ENCODE measurements at places on chromosomes 6 and 20.

DNA sequence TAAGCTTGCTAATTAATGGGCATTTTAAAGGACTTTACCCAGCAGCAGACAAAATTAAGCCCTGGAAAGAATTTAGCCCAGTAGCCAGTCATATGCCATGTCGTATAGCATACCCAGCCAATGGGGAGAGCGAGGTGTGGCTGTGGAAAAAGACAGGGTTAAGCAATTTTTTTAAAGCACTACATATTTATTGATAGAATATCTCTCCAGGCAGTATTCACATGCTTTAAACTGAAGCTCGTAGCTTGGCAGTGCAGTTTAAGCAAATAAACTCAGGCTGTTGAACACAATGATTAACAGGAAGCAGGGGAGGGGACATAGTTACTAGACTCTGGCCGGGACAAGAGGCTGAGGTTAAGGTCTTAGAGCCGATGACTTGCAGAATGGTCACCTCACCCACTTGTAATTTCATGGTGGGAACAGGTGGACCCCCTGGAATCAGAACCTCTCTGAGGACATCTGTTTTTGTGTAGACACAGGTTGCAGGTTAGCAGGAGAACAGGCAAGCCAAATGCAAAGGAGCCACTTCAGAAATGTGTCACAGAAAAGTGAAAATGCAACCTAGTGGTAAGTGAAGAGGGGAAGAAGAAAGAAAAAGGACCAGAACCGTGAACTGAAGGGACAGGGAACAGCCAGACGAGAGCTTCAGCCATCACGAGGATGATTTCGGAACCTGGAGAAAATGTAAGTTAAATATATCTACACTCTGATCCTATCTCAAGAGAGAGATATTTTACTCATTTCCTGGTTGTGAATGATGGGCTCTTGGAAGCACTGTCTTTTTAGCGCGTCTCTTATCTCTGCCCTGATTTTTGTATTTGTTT is 7.2 kb downstream of the GCNT2 start:
- DNase-seq = no peak

DNA sequence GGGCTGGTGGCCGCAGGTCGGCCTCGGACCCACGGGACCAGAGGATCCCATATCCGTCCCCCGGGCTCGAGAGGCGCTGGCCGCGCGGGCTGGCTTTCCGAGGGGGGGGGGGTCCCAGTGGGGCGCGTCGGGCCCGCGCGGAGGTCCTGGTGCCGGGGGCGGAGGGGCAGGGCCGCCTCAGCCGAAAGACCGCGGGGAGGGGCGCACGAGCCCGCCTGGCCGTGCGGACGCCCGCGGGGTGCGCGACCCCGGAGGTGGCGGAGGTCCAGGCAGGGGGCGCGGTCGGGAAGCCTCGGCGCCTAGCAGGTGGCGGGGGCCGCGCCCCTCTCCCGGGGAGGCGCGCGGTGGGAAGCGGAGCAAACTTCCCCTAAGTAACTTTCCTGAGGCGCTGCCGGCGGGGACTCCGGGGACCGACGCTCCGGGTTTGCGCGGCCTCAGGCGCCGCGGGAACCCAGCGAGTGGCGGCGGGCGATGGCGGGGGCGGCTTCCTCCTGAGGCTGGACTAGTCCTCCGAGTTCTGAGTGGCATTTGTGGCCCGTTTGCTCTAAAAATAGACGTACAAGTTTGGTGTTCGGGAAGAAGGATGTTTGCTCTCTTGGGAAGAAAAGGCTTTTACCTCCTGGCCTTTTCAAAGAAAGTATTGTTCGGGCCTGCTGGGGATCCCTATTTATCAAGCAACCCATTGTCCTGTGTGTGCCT is 26.5 kb upstream of the BTBD3 start:
- DNase-seq = no peak

GRCh38 chr6:45815466-45816125 is 200.1 kb downstream of the CLIC5 start:
- no peak for DNase-seq

DNA sequence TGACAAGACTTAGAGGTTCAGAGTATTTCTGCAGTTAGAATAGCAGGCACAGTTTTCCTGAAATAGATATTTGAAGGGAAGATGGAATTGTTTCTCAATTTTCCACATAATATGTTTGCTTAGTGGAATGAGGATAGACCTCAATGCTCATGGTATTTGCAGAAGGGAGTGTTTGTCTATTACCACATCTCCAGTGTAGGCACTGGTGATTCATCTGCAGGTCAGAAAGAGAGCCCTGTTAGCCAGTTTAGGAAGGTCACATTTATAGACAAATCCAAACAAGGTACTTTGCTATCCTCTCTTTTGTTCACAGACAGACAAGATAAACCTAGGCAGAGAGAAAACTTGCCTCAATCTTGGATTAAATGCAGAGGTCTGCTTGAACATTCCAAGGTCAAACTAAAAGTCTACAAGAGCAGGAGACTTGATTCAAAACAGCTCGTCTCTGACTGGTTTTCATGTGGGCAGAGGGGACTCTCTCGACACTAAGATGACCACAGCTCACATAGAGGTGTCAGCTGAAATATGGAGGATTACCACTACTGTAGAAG is 22.8 kb downstream of the ISM1 start:
- DNase-seq = no peak

- no peak for DNase-seq
Observed at GRCh38 chr6:69784595-69785377, 12.0 kb downstream of the LMBRD1 start.

DNA sequence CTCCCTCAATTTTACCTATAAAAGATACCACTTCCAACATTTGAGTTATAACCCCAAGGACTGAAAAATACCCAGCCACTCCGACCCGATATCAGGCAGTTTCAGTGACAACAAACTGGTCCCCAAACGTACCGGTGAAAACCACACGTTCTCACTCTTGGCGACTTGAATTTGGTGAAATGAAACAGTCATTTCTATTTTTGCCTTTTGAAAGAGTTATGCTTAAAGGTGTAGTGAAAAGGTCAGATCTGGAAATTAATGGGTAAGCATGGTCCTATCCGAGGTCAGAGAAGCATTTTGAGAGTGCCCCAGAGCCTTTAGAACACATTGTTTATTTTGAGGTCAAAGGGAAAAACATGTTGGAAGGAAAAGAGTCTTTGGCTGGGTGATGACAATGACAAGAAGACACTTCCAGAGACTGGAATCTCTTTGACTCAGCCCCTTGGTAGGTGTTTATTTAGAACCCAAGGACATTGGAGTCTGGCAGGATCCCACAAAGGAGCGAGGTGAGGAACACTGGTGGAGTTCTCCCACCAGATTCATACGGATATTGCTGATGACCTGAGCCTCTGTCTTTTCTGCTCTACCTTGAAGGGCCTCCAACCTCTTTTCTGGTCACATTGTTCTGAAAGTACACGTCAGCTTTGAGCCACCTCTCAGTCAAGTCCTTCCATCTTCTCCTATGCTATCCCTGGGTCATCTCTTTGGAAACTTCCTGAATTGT is 235.0 kb downstream of the GMPR start:
- DNase-seq = no peak

DNA sequence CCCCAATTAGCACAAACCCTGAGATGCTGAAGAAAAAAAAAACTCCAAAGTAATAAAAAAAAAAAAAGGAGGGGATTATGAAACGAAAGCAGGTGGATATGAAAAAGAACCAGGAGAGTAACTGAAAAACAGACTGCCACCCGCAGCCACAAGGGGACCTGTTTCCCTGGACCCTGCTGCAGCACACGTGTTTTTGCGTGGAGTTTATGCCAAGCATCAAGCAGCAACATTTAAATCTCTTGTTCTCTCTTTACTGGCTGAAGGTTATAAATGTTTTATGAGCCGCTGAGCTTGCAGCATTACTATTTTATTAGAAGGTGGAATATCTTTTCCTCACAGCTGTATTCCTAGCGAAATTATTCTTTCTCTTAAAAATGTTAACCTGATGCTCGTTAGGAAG is 131.6 kb upstream of the OLIG3 start:
- DNase-seq = no peak

DNA sequence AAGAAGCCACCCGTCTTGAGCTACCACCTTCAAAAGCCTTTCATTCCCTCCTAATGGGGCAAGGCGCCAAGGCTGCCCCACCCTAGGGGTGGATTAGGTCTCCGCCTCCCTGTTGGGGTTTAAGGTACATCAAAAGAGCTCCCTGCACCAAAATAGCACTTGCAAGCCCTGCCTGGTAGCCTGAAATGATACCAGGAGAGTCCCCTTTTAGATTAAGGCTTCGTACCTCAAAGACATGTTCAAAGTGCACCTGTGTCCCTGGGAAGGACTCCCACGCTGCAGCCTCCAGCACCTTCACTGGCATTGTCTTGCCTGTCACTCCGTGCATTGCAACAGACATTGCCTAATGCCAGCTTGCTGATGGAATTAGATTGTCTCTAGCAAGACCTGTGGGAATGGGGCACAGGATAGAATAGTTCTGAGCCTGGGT is 15.7 kb upstream of the CDKN1A start:
- no peak for DNase-seq

GRCh38 chr20:1301031-1301529 is 27.9 kb downstream of the SDCBP2 start:
- no peak for DNase-seq

GRCh38 chr20:63471717-63471980 is 806 bp downstream of the KCNQ2 start:
- DNase-seq = no peak

DNA sequence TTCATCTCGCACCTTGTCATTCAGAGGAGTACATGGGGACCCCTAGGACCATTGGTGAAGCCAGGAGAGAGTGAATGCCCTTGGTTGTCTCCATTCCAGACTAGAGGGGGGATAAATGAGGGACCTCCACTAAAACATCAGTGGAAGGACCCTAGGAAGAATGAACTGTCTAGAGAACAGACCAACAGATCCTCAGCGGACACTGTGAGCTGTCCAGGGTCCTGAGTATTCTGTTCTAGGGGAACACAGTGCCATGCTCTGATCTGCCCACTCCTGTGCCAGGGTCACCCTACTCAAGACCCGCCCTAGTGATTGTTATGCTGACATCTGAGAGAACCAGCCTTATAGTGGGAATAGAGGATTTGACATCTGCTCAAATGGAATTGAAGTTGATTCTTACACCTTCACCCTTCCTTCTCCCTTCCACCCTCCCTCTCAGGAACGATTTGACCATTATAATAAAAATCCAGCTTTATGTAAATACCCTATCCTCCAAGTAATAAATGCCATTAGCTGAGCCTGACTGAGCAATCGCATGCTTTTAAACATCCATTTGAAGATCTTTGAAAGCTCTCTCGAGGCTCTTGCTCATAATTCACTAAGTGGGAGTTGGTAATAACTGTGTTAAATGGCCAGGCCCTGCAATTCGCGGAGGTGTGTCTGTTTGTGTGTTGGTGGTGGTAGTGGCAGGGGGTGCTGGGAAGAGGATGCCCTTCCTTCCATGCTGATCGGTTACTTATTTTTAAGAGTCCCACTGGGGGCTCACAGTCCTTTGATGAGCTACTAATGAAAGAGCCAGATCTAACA is 43.6 kb upstream of the SLC32A1 start:
- no peak for DNase-seq

GRCh38 chr20:45019027-45019761 is 52.9 kb downstream of the STK4 start:
- no peak for DNase-seq

DNA sequence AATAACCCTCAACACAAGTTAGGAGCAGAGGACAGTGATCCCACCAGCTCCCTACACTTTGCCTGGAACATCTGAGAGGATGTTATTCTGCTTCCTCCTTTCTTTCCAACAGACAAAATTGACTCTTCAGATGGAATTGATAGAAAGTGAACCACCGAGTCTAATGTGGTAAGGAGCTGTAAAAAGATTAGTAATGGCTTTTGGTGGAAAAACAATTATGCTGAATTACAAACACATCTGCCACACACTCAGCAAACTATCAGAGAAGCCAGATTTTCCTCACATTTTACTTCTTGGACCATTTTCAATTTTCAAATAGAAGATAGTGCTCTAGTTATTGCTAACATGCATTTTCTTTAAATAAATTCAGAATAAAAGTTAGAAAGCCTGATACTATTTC is 171.8 kb upstream of the COL21A1 start:
- no peak for DNase-seq

All from SK-N-MC (cell line).